ENCODE measurements at places on chromosomes 12 and 14.

DNA sequence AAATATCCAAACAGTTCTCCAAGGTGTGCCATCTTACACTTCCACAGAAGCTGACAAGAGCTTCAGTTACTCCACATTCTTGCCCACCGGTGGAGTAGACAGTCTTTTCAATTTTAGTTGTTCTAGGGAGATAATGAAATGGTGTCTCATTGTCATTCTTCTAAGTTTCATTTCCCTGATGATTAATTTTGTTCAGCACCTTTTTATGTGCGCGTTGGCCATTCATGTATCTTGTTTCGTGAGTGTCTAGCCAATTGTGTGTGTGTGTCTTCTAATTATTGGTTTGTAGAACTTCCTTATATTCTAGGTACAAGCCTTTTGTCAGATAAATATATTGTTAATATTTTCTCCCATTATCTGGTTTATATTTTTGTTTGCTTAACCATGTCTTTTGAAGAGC, 63.1 kb downstream of the GLT1D1 start:
- DNase-seq: no peak

- DNase-seq: no peak
These were observed 619.9 kb downstream of the AACS start for GRCh38 chr12:125684968-125685790.

GRCh38 chr12:116990971-116991966, 80.5 kb downstream of the FBXW8 start:
- DNase-seq: no peak

- no peak for DNase-seq
These were observed 954.2 kb upstream of the FBXO33 start for GRCh38 chr14:40386433-40386832.

DNA sequence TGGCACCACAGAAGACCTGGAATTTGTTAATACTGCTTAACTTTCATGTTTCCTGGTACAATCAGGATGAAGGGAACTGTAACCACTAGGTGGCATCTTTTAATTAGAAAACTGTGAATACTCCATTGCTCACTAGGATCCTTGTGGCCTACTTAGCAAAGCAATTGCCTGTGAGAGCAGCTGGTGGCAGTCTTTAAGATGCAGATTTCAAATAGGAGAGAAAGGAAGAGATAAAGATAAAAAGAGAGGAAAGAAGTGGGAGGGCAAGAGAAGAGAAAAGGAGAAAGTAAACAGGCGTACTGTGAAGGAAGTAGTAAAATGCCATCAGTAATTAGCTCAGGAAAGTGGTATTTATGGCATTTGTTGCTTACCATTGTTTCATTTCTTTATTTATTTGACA, 114.5 kb downstream of the RAD51B start:
- DNase-seq: peak; percentile 74

DNA sequence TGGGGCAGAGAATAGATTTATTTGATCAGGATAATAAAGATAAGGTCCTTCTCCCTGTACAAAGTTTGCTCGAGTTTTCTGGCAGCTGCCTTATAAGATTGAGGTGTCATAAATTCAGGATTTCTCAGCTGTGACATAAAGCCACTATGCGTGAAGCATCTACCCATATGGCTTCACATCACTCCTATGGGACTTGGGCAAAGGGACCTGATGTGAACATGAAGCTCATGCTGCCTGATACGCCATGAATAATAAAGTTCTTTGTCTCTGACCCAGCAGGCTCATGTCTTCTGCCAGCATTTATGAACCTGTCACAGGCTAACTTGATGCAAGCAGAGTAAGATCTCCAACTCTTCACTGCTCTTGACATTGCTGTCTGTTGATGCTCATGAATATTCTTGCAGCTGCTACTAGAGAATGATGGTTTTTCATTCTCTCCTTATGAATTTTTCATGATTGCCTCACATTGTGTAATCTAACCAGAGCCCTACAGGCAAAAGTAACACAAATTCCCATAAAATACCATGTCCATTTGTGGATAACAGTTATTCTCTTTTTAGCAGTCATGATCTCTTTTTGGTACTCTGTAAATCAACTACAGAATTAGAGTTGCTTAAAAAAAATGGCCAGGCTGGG, 49.0 kb upstream of the CPNE8 start:
- no peak for DNase-seq

- DNase-seq: no peak
These were observed 571.3 kb upstream of the TBX3 start for GRCh38 chr12:115255257-115255656.

DNA sequence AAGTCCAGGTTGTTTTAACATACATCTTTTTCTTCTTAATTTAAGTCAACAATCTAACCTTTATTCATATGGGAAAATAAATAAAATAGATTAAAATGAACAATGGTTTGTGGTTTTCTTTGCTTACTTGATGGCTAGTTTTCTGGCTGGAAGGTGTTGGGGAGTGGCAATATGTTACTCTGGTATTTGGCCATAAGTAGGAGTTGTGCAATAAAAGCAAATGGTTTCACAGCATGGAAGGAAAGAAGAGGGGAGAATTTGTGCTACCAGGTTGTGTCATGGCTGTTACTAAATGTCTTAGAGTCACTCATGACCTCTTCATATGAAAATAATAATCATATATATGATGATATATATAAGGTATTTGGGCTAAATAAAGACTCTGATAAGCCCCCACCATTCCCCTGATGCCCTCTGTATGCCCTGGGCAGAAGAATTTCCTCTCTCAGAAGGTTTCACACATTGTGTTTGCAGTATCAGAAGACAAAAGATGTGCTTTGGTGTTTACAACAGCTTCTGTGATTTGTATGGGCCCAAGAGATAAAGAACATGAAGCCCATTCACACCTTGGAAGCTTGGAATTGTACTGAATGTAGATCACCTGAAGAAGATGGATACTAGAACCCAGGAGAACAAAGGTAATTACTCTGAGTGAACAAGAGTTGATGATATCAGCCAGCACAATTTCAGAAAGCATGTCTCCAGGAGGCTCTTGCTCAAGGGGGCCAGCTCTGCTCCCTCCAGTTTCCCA, 160.9 kb downstream of the ALG10B start:
- no peak for DNase-seq

DNA sequence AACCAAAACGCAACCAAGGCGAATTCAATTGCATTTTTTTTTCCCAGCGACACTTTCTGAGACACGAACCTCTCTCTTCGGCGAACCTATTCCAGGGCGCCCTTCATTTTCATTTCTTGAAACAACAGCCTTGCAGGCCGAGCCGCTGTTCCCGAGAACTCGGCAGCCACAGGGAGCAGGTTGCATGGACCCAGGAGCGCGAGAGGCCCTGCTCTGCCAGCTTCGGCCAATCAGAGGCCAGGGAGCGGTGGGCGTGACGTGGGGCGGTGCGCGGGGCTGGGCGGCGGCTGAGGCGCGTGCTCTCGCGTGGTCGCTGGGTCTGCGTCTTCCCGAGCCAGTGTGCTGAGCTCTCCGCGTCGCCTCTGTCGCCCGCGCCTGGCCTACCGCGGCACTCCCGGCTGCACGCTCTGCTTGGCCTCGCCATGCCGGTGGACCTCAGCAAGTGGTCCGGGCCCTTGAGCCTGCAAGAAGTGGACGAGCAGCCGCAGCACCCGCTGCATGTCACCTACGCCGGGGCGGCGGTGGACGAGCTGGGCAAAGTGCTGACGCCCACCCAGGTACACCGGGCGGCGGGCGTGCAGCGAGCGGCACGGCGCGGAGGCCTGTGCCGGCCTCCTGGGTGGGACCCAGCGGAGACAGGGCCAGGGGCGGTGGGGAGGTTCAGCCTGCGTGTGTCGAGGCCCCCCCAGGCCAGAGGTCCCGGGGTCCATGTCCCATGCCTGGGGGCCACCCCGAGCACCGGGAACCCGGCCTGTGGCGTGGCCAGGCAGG, at the start of gene PEBP1:
TSS of gene PEBP1 (plus strand) at position 337 of the 771 bp plus-strand sequence. CDS start at position 423, 86 bp downstream.
- DNase-seq: peak; percentile 95

DNA sequence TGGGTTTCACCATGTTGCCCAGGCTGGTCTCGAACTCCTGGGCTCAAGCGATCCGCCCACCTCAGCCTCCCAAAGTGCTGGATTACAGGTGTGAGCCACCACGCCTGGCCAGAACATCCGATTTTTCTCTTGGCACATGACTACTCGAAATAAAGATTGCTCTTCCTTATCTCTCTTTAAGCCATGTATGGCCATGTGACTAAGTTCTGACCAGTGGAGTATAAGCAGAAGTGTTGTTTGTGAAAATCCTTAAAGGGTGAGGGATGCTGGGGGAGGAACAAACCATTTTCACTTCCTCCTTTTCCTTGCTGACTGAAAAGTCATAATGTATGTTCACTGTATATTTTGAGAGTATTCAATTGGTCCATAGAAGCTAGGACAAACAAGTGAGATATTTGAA, 50.7 kb upstream of the ATF7IP start:
- no peak for DNase-seq

DNA sequence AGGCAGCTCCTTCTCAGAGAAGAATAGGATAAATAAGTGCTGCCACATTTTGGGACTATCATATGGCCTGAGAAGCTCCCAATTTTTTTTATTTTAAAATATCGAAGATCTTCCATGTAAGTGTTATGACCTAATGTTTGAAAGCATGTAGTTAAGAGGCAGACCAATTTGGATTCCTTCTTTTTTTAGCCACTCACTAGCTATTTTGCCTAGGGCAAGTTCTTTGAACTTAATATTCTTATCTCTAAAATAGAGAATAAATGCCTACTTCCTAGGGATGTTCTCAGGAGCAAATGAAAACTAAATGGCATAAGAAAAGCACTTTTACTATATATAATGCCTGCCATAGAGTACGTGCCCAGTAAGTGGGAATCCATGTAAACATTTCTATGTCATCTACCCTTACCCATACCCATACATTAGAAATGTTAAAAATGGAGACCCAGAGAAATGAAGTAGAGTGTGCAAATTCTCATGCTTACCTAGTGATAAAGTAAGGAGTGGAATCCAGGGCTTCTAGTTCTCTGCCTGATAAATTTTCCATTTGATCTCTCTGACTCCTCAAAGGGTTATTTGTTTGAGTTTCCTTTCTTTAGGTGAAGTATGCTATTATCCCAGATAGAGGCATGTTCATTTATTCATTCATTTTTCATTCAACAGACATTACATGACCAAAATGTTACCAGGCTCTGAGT, 148.3 kb downstream of the TGFB3 start:
- no peak for DNase-seq

- DNase-seq: no peak
These were observed 70.6 kb downstream of the KCNK10 start for GRCh38 chr14:88252498-88252897.

DNA sequence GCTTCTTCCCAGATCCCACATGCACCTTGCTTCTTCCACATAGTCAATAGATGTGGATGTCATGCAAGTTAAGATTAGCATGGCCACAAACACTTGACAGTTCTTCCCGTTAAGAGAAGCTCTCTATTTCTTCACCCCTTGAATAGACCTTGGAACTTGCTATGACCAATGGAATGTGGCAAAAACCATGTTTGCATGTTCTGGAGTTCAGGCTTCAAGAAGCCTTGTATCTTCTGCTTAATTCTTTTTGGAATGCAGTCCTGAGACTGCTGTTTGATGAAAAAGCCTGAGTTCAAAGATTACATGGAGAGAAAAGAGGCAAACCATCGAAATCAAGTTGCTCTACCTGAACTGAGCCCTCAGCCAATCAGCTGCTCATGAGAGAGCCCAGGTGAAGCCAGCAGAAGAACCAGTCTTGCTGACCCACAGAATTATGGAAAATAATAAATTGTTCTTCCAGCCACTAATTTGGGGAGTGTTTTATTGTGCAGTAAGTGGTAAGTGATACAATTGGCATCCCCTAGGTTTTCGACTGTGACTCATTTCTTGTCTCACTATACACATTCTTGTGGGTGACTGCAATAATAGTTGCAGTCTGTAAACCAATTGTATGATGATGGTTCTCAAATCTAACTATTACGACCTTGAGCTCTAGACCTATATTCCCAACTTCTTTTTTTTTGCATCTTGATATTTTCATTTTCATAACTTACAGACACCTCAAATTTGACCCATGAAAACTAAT, 12.6 kb downstream of the RASSF9 start:
- DNase-seq: no peak

- no peak for DNase-seq
These were observed 17.7 kb downstream of the GDF11 start for GRCh38 chr12:55760663-55761062.

GRCh38 chr14:77270361-77271112, 469 bp downstream of the NGB start:
- no peak for DNase-seq
